D721Med (cell line): ENCODE measurements at places on chromosomes 12 and 14.

- DNase-seq = no peak
Observed at GRCh38 chr14:55212634-55213033, 21.2 kb upstream of the DLGAP5 start.

DNA sequence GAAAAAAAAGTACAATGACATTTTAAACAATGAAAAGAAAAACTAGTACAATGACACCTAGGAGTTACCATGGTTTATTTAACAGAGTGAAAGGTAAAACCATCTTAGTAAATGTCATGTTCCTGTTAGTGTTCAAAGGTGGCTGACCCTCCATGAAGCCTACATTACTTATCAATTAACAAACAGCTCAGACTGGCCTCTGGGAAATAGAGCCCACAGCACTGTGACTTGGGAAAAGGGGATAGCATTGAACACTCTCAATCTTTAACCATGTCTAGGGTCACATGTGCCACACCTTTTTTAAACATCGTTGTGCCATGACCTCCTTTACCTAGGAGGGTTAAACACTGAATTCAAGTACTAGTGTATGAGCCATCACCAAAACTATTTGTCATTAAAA, 106.3 kb upstream of the SOX5 start:
- DNase-seq = no peak

DNA sequence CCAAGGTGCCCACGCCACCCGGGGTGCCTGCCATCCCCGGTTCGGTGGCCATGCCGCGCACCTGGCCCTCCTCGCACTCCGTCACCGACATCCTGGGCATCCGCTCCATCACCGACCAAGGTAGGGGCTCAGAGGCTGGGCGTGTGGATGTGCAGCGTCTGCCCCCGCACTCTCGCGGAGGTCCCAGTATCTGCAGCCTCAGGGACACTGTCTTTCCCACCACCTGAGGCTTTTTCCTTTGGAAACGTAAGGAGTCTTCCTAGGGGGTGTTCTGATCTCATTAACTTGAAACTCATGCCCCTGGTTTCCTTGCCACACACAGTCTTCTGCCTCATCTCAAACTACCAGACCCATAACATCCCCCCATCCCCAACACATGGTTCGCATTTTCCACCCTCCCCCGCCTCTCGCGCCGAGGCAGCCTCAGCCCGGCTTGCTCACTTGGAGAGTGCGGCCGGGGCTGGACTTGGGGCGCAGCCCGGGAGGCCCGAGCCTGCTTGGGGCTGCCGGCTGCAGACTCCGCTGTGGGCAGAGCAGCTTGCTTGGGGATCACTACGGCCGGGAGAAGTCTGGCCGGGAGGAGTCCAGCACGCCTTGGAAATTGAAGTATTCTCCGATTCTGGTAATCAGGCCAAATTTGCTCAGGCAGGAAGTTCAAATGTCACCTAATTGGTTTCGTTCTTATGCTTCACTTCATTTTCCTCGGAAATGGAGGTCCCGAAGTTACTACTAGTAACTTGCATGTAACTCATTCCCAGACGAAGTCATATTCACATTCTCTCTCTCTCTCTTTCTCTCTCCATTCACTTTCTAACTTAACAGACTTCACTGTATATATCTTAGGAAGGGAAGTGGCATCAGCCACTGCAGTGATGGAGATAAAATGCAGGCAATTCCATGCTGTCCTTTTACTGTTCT, 2.0 kb downstream of the PAX9 start:
- no peak for DNase-seq

DNA sequence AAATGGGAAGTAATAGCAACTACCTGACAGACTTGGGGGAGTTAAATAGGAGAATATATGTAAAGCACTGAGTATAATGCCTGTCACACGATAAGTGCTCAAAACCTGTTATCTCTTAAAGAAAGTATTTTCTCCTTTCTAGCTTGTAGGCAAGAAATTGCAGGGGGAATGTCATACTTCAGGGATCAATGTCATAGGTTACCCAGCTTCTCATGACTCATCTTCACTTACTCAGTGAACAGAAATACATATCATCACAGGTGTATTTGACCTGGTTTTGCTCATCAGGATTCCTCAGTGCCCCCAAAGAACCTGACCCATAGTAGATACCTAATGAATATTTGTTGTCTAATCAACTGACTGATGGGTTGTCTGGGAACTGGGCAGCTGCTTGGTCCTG, 285.0 kb upstream of the ATP2B1 start:
- no peak for DNase-seq

- no peak for DNase-seq
Observed at GRCh38 chr14:45902241-45902640, 649.2 kb upstream of the MIS18BP1 start.

GRCh38 chr12:92735131-92735721, 32.4 kb downstream of the PLEKHG7 start:
- DNase-seq = no peak

GRCh38 chr12:54997929-54998522, 13.5 kb upstream of the TESPA1 start:
- no peak for DNase-seq

DNA sequence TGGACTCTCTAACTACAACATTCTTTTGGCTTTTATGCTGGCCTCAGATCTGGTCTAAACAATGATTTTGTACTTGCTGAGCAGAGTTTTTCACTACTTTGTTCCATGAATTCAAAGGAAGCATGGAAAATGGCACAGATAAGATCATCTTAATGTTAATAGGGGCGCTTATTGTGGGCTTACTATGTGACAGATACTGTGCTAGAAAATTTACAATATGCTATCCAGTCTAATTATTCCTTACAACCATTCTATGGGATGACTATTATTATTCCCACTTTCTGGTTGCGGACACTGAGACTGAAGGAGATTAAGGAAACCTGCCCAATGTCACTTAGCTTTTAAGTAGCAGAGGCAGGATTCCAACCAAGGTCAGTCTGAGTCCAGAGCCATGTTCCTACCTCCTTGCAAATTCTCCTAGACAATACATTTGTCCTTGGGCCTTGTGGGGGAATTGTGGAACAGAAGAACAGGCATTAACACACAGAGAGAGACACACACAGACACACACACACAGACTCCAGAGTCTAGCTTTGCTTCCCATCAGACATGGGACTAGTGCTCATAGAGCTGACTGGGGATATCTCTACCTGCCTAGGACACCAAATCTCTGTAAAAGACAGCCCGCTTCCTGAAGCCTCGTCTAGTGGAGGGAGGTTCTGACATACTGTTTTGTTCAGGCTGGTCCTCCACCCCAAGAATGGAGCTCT, 107.7 kb downstream of the SLC38A1 start:
- no peak for DNase-seq

- DNase-seq = no peak
Observed at GRCh38 chr12:123071857-123072256, 79.0 kb downstream of the PITPNM2 start.

- no peak for DNase-seq
Observed at GRCh38 chr12:85759091-85759490, 77.1 kb downstream of the RASSF9 start.

DNA sequence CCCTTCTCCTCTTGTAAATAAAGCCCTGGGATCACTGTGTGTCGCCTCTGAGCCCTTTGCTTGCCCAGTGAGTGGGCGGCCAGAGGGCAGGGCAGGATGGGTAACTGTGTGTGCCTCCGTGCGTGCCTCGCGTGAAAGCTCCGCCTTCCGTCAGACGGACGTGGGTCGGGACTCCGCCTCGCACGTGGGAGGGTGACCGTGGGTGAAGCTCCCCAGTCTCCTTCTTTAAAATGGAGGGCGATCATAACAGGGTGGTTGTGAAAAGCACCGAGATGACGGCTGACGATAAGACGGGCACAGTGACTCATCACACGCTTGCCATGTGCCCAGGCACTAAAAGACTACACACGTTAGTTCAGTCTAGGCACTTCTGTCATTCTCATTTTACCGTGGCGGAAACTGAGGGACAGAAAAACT, 9.2 kb downstream of the PHB2 start:
- DNase-seq = no peak

GRCh38 chr12:116188581-116188980, 88.9 kb downstream of the MED13L start:
- no peak for DNase-seq

- no peak for DNase-seq
Observed at GRCh38 chr14:28373721-28374120, 392.9 kb upstream of the FOXG1 start.

DNA sequence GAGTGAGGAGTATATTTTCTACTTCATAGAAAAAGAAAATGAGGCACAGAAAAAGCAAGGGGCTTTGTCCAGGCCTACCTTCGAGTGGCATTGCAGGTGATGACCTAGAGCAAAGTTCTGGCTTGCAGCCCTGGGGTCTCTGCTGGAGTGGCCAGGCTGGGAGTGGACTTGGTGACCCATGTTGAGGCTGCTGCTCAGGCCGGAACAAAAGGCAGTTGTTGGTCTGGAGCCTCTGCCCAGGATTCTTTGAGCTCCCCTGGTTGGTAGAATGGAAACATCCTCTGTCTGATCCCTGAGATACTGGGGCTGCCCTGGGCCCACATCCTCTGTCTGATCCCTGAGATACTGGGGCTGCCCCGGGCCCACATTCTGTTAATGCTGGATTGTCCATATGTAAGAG, 86.1 kb downstream of the ADCK1 start:
- DNase-seq = no peak

- no peak for DNase-seq
Observed at GRCh38 chr14:61080591-61081010, 99.6 kb downstream of the SLC38A6 start.

DNA sequence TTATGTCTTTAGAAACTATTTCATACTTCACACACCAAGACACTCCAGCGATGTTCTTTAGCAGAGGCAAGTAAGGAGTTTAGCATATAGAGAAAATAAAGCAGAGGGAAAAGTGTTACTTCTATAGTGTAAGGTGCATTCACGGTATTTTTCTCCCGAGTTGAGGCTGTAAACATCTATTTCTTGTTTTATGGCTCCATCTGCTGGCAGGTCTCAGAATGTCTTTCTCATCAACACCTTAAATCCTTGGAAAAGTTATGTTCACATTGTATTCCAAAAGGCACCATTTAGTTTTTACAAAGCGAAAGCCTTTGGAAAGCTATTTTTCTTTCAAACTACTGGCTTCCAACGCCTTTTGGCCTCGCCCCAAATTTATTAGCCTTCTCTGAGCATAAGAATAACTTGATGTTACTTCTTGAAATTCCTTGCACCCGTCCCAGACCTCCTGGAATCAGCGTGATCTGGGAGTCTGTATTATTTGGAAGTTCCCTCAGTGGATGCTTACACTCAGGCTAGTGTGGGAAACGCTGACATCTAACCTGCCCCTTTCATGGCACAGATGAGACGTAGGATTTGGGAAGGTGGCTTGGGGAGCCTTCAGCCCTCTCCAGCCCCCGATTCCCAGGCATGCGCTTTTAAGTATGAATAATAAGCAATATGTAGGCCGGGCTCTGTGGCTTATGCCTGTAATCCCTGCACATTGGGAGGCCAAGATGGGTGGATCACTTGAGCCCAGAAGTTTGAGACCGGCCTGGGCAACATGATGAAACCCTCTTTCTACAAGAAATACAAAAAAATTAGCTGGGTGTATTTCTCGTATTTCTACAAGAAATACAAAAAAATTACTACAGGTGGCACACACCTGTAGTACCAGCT, 1.9 kb upstream of the PIWIL1 start:
- peak; percentile 51 for DNase-seq

DNA sequence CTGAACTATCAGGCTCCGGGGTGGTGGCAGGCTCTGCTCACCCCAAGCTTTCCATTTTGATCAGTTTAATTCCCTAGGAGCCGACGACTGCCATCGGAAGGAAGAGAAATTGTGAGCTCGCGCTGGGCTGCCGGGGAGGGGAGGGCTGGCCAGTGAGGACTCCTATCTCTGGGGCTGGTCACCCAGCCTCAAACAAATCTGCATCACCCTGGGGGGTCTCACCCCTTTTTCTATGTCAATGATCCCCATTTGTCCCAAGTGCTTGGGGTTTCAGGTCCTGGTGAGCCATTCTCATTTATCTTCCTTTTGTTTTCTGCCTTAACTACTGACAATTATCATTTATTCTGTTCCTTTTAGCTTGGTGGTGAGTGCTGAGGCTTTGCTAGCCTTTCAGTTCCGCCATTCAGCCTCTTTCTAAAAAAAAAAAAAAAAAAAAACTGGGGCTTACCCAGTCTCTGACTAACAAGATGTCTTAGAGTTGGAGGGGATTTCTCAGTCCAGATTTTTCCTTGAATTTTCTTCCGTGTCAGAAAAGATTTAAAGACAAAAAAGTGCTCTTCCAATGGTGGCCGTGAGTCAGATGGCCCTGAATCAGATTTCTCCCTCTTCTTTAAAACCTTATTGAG, 22.8 kb upstream of the USP44 start:
- no peak for DNase-seq

GRCh38 chr12:107651571-107652449, 33.8 kb upstream of the PWP1 start:
- no peak for DNase-seq

GRCh38 chr14:95741038-95741490, 27.1 kb upstream of the TCL1A start:
- no peak for DNase-seq

GRCh38 chr12:8465301-8465996, 9.7 kb downstream of the CLEC6A start:
- no peak for DNase-seq

DNA sequence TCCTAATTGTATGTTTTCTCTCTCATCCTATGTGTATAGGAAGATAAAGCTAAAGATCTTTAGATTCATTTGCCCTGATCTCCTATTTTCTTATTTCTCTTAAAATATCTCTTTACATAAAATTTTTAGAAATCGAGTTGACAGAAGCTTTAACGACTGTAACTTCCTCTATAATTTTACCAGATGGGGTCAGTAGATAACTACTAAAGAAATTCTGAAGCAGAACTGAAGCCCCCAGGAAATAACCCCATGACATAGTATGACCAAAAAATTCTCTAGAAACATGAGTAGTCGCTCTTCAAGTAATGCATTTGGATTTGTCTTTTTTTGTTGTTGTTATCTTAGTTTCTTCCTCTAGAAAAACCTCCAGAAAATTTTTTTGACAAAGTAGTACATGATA, 288.0 kb downstream of the ERC1 start:
- DNase-seq = no peak

DNA sequence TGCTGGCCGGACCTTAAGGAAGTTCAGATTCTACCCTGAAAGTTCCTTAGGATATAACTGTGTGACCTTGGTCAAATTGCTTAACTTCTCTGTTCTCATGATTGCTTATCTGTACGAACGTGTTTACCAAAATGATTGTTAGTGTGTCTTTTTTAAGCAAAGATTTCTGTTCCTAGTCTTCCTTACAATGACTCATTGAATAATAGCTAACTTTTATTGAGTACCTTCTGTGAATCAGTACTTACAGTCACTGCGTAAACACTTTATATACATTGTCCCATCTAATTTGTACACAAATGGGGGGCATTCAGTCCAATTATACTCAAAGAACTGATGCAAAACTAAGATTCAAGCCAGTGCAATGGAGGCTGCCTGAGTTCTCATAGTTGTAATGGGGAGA, 4.2 kb upstream of the TMEM30B start:
- no peak for DNase-seq

- no peak for DNase-seq
Observed at GRCh38 chr12:27493260-27493940, 30.6 kb upstream of the PPFIBP1 start.

- DNase-seq = no peak
Observed at GRCh38 chr14:63737582-63738006, 9.7 kb upstream of the SGPP1 start.
